ENCODE measurements at places on chromosomes 2 and 18.
A peak's percentile ranks its signal among the peaks of the same experiment; 100 is the strongest.

- DNase-seq, result no peak
Observed at GRCh38 chr18:36275561-36275960, 22.0 kb upstream of the FHOD3 start.

- DNase-seq, result no peak
Observed at GRCh38 chr18:76447258-76447890, 47.7 kb downstream of the ZNF516 start.

DNA sequence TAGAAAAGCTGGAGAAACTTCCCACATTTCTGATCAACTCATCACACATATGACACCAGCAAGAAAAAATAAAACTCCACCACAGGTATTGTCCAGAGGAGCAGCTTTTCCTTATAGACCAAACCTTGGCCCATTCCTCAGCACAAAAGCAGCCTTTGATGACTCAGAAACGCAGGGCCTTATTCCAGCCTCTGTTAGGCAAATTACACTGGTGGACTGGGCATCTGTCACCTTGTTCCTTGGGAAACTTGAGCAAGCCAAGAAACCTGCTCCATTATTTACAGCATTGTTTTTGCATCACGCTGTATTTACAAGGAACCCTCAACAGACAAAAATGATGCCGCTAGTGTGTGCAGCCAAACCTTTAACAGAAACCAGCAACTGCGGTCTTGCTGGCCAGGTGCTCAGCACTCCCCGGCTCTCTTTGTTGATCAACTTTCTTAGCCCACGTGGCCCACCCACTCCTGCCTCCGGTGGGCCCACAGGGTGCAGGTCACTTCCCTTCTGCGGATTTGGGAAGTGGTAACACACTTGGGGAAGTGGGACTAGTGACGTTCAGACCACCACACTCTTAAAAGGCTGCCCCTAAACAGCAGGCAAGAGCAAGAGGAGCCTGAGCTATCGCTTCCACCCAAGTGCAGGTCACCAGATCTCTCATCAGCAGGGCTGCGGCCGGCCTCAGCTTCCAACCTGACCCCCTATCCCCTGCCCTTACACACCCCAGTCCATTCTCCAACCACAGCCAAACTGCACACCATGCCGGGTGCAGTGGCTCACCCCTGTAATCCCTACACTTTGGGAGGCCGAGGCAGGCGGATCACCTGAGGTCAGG is 1.5 kb downstream of the AP1S3 start:
- DNase-seq, result peak; percentile 84

- DNase-seq, result no peak
Observed at GRCh38 chr2:86610871-86611270, 12.8 kb downstream of the RNF103 start.

- DNase-seq, result no peak
Observed at GRCh38 chr2:68805025-68805424, 66.2 kb downstream of the BMP10 start.

DNA sequence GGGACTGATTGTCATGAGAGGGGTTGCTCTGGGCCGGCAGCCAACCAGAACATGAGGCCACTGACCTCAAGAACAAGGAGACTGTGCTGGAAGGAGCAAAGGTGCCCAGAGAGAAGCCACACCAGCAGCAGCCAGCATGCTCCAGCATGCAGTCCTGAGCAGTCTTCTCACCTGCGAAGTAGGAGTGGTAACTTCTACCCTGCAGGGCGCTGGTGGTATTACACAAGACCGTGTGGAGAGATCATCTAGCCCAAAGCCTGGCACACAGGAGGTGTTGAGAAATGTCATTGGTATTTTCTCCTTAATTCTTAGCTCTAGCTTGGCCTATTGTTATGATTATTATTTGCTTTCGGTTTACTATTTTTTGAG is 132.7 kb downstream of the TSN start:
- DNase-seq, result no peak

GRCh38 chr18:28050545-28050944 is 126.4 kb downstream of the CDH2 start:
- no peak for DNase-seq

DNA sequence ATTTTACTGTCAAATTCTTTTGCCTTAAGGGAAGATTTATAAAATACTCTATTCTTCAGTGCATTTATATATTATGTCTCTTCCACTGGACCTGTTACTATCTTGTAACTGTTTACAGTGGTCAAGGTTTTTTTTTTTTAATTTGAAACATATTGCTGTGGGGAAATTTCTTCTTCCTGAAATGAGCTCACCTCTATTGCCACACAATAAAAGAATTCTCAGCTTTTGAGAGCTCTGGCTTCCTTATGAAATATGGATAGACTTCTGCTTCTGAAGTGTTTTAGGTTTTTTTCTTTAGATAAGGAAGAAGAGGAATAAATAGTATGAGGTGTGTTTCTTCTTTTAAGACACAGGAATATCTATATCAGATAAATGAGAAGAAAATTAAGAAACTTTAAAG is 7.7 kb downstream of the VRK2 start:
- no peak for DNase-seq

DNA sequence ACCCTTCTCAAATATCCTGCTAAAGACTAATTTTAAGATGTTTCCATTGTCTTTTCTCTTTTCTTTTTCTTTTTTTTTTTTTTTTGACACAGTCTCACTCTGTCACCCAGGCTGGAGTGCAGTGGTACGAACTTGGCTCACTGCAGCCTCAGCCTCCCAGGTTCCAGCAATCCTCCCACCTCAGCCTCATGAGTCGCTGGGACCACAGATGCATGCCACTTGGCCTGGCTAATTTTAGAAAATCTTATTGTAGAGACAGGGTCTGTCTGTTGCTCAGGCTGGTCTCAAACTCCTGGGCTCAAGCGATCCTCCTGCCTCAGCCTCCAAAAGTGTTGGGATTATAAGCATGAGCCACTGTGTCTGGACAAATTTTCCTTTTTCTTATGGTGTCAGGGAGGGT is 167.5 kb downstream of the MCFD2 start:
- DNase-seq, result no peak
